ENCODE measurements at places on chromosomes 2 and 18. TPM values are rescaled to one million over a fixed set of nuclear protein-coding genes. Genes with fewer than 3 reads are reported as not detected.

The RNF25 gene
- total RNA-seq: 18.0 TPM

The ALLC gene
- total RNA-seq: not detected

The DOK1 gene
- 3.4 TPM for total RNA-seq

The CCDC74B gene
- 0.56 TPM for total RNA-seq

The CD8A gene
- total RNA-seq: 2.1 TPM

The COLEC11 gene
- 0.47 TPM for total RNA-seq

The TMEM17 gene
- total RNA-seq: not detected

The ACADL gene
- total RNA-seq: not detected

The MCEE gene
- 4.3 TPM for total RNA-seq

The GPR45 gene
- not detected for total RNA-seq

The MBOAT2 gene
- total RNA-seq: 2.0 TPM

The C2orf78 gene
- total RNA-seq: not detected

The LINC00305 gene
- total RNA-seq: not detected
